HAP-1 (cell line): ENCODE measurements at places on chromosomes 6 and 20.

DNA sequence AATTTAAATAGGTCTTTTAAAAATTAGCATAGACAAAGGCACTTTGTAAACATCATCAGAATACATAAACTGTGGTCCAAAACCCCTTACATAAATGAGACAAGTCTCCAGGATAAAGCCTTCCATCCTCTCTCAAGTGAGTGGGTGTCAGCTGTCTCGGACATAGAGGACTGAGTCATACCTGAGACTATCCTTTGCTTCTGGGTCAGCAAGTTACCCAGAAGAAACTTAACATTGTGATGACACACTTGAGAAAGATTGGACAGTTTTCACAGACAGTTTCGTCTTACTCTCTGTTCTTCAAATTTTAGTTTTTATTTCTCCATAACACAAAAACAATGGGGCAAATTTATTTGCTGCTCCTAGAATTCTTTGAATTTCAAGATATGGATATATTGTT, 838.0 kb downstream of the DHX35 start:
- no peak for DNase-seq

GRCh38 chr6:91751526-91751925, 1164.7 kb upstream of the MAP3K7 start:
- DNase-seq = no peak

DNA sequence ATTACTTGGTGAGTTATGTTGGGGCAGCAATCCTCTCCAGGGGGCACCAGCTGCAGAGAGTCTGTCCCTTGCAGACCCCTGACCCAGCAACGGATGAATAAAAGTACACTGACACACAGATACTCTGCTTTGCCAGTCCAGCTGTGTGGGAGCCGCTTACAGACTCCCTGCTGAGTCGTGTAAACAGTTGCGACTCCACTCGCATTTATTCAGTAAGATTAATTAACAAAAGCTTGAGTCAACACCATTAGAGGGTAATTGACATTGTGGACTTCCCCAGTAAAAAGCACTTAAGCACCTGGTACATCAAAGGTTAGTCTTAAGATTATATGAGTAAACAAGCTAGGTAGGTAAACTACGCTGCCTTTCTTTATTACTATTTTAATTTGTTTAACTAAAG, 92.0 kb upstream of the TMEM181 start:
- no peak for DNase-seq

GRCh38 chr20:14821251-14821650, 483.8 kb upstream of the FLRT3 start:
- DNase-seq = no peak

DNA sequence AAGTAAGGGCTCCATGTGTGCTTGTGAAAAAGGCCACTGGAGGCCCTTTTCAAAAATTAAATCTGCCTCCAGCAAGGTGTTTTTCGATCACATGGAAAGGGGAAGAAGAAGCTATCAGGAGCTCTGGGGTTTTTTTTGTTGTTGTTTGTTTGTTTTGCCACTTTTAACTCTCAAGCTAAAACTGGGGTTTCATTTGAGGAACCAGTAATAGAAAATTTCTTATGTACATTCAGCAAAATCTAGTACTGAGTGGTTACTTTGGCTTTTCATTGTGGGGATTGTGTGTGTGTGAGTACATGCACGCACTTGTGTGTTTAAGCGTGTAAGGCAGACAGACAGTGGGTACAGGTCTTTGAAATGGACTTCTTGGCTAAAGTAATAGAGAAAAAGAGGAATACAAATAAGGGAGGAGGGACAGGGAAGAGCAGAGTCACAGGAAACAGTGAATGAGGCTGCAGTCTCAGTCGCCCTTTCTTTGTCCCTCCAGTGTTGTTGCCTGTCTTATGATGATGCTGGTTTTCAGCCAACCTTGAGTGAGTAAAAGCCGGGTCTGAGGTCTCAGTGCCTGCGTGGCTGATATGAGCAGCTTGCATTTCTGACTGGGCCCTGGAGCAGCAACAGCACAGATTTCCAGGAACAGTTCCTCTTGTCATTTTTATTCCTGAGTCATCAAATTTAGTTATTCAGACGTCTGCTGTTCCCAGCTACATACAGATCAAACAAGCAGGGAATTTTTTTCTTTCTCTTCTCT, 26.2 kb downstream of the SLC16A10 start:
- DNase-seq = peak; percentile 27

DNA sequence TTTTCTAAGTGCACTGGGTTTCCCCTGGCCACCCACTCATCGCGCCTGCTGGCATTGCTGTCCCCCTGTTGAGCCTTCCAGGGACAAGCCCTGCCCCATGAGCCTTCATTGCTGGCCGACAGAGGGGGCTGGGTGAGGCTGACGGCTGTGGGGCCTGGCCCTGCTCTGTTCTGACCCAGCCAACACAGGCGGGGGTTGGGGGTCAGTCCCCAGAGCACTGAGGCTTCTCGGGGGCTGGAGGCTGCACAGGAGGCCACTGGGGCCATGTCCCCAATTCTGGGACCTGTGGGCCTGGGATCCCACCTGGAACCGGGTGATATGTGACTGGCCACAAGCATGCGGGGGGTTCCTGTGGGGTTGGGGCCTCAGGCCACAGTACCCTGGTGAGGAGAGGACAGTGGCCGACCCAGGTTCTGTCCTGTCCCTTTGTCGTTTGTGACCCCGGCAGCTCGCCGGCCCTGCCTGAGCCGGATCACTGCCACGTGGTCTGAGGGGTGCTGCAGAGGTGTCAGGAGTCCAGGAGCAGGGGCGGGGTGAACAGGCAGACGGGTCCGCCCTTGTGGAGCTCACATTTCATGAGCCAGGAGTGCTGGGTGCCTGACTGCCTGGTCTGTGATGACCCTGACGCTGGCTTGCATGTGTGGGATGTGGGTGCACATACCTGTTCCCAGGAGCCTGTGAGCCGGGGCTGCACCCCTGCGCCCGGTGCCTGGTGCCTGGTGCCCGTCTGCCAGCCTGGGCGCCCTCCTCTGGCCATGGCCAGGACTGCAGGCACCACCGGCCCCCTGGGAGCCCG, 2.1 kb upstream of the COL20A1 start:
- DNase-seq = peak; percentile 85

GRCh38 chr20:59324521-59325141, 24.2 kb downstream of the EDN3 start:
- DNase-seq = no peak

GRCh38 chr6:44128020-44128917, 915 bp downstream of the TMEM63B start:
- DNase-seq = peak; percentile 64

DNA sequence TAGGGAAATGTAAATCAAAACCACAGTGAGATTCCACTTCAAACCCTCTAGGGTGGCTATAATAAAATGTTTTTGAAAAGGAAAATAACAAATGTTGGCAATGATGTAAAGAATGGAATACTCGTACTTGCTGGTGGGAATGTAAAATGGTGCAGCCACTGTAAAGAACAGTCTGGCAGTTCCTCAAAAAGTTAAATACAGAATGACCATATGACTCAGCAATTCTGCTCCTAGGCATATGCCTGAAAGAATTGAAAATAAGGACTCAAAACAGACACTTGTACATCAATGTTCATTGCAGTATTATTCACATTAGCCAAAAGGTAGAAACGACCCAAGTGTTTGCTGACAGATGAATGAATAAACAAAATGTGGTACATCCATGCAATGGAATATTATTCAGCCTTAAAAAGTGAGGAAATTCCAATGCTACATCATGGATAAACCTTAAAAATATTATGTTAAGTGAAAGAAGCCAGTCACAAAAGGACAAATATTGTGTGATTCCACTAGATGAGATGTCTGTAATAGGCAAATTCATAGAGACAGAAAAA, 10.2 kb upstream of the RNF114 start:
- no peak for DNase-seq

DNA sequence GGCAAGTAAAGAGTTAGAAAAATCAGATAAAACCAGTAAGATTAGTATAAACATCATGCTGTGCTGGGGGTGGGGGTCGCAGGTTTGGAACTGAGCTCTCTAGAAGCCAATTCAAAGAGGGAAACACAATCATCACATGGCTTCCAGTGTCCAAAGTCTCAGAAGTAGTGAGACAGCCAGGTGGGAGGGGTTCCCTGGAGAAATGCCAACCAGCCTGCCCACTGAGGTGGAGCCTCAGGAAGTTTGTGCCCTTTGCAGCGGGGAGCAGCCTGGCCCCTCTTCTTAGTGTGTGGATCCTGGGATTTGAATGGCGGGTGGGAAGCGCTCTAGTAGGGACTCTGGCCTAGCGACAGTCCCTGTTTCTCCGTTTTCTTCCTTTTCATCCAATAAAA, 21.4 kb downstream of the C6orf15 start:
- no peak for DNase-seq

GRCh38 chr6:16632101-16632500, 129.2 kb downstream of the ATXN1 start:
- DNase-seq = no peak

DNA sequence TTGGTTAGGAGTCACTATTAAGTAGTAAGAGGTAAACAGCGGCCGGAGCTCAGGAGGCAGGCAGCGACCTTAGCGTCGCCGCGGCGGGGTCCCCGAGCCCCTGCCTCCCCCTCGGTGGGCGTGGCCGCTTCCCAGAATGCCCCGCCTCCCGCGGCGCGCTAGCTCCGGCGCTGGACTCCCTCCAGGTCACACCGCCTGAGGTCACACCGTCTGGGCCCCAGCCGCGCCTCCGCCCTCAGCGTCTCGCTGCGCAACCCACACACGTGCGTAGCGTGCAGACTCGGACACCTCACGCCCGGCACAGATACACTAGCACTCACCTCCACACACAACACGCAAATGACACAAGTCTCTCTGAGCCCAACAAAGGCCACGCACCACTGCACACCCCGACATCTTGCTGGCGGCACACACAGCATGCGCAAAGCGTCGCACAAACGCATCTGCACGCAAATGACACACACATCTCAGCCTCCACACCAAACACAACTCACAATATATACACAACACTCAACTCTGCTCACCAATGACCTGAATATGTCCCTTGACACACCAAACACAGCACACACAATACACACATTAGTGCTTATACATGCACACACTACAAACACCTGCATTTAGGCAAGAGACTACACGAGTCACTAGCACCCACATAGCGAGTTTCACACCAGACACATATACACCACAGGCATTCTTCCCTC, 17.6 kb upstream of the CDKN1A start:
- no peak for DNase-seq

DNA sequence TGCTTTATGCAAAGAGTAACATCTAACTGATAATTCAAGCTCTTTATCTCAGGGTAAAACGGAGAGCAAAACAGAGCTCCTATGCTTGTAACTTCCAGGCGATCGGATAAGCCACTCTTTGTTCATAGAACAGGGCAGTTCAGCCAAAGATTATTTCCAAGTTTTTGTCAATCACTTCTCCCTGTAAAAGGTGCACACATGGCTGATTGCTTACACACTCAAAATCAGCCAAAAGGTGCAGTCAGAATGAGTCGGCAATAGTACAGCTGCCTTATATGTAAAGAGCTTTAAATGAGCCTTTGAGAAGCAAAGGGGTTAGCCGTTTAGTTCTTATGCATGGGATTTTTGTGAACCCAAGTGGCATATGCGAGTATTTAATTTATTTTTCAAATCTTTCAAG, 449.6 kb upstream of the POU3F2 start:
- DNase-seq = no peak

DNA sequence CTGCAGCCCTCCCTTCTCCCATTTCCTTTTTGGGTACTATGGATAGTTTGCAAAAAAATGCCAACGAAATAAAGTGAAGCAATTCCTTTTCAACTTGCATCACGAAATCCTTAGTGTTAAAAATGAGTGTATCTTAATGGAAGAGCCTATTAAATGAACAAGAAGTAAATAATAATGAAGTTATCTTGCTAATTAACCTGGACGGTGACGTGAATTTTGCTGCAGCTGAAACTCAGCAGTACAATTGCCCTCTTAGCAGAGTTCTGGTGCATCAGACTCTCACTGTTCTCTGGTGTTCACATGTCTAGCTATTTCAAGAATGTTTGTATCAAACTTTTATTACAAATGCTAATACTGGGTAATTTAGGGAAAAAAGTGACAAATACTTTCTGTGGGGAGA, 119.7 kb upstream of the HDAC2 start:
- DNase-seq = no peak

DNA sequence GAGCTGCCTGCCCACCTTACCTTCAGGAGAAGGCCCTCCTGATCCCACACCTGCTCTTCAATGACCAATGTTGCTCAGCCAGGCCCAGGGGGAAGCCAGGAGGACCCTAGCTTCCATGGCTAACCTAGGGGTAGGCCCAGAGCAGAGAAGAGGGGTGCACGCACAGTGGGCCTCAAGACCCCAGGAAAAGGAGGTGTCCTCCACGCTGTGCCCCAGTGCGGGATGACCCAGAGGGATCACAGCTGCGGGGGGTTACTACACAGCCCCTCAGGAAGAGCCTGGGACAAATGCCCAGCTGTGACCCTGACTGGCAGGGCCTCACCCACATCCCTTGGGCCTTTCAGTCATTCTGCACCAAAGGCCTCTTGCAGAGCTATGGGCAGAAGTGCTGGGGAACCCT, 31.6 kb upstream of the APMAP start:
- DNase-seq = no peak

DNA sequence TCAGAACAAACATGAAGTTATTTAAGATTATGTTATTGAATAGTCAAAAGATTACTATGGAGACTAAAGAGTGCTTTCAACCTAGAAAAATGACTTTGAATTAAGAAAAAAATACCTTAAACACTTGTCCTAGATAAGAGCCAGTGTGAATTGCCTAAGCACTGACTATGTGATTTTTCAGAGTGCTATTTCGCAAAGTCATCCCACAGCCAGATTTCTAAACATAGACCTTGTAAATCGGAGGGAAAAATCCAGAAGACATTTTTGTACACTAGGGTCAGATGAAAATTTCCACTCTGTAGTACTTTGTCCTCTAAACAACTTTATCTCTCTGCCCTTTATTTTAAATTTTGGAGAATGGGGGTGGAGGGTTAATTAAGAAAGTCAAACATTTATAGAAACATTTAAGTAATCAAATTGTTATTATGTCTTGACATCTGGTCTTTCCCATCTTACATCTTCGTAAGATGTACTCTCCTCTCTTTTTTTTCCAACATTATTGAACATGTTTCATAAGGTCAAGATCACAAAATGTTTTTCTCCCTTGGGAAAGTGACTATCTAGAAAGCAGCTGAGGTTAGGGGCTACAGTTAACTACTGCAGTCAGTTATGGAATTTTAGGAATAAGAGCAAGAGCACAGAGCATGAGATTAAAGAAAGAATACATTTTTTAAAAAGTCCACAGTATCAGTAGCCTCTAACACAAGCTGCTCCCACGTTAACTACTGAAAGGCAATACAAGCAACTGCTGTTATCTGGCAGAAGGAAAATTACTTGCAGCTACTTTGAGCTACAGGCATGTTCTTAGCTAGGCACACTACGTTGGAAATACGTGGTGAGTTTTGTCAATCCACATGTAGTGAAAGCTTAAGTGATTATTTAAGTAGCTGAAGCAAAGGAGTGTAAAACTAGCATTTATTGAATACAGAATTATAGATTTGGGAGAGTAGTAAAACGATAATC, 648.5 kb downstream of the HTR1B start:
- DNase-seq = no peak
